ENCODE measurements at places on chromosomes 1 and 21.

DNA sequence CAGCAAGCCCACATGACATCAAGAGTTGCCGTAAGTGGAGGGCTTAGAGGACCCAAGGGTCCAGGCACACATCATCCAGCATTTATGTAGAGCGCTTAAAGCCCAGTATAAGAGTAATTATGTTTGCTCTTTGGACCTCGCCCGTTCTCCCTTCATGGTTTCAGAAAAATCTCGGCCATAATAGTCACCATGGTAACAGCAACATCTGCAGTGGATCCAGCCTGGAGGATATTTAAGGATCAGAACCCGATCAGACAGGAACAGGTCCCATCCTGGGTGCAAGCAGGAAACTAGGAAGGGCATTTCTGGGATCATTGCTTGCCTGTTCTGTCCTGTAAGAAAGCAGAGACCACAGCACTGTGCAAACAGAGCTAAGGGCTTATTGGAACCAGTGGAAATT lies 89.9 kb upstream of the KAZN start:
- DNase-seq, result no peak

DNA sequence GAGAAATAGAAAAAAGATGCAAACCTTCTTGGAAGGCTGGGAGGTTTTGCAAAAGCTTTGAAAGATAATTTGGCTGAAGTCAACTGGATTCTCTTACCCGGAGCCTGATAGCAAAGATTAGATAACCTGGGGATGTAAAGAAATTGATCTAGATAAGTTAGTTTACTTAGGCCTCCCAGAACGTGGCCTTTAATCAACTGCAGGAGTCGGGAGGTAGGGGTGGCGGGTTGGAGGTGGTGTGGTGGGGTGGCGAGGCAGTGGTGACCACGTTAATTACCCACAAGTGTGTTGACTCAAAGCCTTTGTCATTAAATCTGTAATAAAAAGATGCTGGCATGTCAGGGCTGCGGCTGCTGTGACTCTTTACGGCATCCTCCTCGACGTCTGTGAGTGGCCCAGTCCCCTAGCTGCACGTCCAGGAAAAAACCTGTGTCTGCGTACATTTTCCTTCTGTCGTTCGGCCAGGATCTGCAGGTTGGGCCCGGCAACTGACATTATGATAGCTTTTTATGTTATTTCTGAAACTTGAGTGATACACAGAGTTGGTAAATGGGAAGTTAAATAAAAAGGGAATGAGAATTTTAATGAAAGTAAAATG lies 51.1 kb upstream of the B3GALT2 start:
- DNase-seq, result no peak

DNA sequence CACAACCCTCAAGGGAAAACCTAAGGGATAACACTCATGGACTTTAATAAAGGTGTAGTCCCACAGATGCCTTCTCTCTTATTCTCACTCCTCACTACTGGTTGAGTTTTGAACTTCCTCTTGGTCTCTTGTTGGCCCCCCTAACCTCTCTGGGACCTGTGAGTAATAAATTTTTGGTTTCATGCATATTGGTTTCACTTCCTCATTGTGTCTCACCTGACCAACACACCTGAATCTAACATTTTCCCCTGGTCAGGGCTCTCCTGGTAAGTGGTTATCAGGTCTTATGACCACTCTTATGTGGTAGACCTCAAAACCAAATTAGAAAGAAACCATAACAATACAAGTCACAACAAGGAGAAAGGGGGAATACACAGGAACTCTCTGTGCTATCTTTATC lies 60.5 kb upstream of the PRMT6 start:
- DNase-seq, result no peak

DNA sequence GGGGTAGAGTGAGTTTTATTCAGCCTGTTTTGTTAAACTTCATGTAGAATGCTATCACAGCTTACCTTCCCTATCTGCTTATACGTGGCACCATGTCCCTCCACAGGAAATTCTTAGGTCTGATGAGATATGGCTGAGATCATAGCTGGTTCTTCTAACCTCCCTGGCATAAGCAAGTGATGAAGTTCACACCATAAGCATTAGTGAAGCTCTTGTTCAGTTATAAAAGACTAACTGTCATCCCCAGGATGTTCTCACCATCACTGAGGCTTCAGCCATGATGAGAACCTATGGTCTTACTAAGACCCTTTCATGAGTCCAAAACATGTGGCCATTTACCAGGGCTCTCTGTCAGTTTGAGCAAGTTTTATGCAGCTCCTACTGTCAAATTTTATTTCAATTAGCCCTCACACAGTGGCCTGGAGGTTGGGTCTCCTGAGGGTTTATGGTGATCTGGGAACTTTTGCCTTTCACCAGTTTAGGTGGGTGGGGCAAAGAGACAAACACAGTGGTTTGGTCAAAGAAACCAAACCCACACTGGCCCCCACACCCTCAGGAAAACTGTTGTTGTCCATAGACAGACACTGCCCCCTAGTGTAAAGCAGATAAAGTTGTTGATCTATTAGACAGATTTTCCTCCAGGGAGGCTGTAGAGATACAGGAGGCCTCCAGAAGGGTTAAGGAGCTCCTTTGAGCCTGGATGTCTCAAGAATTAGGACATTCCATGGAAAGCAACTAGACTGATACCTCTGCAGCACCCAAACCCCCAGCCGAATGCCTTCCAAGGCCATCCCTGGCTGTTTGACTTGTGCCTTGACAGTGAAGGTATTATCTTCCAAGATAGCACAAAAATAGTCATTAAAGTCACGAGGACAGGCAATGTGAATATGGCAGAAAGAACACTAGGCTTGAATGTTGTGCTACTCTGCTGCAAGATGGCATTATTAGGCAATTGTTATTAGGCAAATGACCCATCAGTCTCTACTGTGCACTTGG lies 5.0 kb downstream of the SLC22A15 start:
- no peak for DNase-seq

GRCh38 chr1:220219136-220219442 lies 53.2 kb downstream of the RAB3GAP2 start:
- DNase-seq, result no peak

- no peak for DNase-seq
These were observed 237.4 kb downstream of the LMX1A start for GRCh38 chr1:165119086-165119485.

- DNase-seq, result no peak
These were observed 101.4 kb downstream of the SYF2 start for GRCh38 chr1:25130895-25131294.

GRCh38 chr1:222788402-222789156 lies 26.3 kb upstream of the DISP1 start:
- no peak for DNase-seq

GRCh38 chr1:9473032-9473807 lies 66.0 kb upstream of the SLC25A33 start:
- no peak for DNase-seq

DNA sequence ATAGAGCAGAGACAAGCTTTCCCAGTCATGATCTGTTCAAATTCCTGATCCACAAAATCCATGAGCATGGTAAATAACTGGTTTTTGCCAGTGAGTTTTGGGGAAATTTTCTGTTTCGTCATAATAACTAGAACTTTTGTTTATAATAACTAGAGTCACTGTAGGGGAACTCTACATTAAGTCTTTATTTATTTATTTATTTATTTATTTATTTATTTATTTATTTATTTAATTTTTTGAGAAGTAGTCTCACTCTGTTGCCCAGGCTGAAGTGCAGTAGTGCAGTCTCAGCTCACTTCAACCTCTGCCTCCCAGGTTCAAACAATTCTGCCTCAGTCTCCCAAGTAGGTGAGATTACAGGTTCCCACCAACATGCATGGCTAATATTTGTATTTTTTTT lies 1106.8 kb downstream of the AMY1C start:
- no peak for DNase-seq

GRCh38 chr21:33109574-33110339 lies 39.8 kb downstream of the OLIG1 start:
- no peak for DNase-seq

- DNase-seq, result no peak
These were observed 89.0 kb downstream of the MACF1 start for GRCh38 chr1:39293375-39294070.

GRCh38 chr1:176897350-176898236 lies 266.9 kb downstream of the ASTN1 start:
- peak; percentile 17 for DNase-seq

GRCh38 chr1:8348777-8349472 lies 31.0 kb downstream of the SLC45A1 start:
- DNase-seq, result no peak

GRCh38 chr1:56068908-56069307 lies 510.5 kb downstream of the PLPP3 start:
- DNase-seq, result no peak

GRCh38 chr1:93078986-93079654 lies at the start of gene MTF2:
Gene MTF2 (plus strand): TSS chr1:93079283. CDS start chr1:93079527, 244 bp downstream.
- DNase-seq, result peak; percentile 92

- peak; percentile 1 for DNase-seq
These were observed 9.1 kb upstream of the LCE2D start for GRCh38 chr1:152654110-152654509.

GRCh38 chr1:16118706-16119105 lies 37.2 kb downstream of the EPHA2 start:
- no peak for DNase-seq

DNA sequence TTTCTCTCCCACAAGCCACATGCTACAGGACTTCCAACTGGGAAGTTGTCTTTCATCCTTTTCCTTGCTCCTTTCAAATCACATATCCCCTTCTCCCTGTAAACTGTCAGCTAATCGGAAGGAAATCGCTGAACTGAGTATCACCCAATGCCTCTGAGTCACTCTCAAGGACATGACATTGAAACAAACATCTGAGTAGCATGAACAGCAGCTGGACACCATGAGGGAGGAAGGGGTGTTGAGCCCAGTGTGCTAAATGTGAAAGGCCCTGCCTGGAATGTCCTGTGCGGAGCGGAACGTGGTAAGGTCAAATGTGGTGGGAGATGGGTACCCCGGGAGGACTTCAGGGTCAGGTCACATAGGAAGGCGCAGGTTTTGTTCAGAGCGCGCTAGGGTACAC lies at the start of gene OR2AJ1:
Gene OR2AJ1 (plus strand): TSS at position 22 of the 400 bp plus-strand sequence. CDS start 8,880 bp downstream, outside the sequence.
- no peak for DNase-seq

- DNase-seq, result no peak
These were observed 260.3 kb downstream of the GRIK3 start for GRCh38 chr1:36773827-36774541.

GRCh38 chr1:158037866-158038359 lies 44.5 kb downstream of the KIRREL1 start:
- DNase-seq, result peak; percentile 32

GRCh38 chr1:64909031-64909430 lies 57.3 kb downstream of the JAK1 start:
- no peak for DNase-seq

DNA sequence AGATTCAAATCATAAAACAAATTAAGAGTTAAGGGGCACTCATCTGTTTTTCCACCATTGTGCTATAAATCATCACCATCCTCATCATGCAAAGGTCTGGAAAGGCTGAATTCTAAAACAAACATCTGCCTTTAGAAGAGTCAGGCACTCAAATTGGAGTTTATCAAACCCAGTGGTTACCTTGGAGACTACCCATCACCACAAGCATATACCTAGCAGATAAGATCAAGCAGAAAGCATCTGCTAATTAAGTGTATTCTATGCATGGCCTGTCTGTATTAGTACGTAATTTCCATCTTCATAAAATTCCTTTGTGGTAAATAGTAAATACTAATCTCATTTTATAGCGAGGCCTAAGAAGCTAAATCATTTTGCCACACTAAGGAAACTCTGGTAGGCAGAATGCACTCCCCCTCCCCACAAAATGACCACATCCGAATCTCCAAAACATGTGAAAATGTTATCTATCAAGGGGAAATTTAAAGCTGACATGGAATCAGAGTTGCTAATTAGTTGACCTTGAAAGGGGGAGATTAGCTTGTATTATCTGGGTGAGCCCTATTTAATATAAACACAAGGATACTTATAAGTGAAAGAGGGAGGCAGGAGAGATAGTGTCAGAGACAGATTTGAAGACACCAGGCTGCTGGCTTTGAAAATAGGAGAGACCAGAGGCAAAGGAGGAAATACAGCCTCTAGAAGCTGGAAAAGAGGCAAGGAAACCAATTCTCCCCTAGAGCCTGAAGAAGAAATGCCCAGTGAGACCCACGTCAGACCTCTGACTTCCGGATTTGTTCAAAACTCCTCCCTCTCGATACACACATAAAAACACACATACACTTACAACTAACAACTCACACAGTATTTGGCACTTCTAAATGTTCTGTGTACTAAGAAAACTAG lies 23.2 kb downstream of the ARID4B start:
- DNase-seq, result no peak

DNA sequence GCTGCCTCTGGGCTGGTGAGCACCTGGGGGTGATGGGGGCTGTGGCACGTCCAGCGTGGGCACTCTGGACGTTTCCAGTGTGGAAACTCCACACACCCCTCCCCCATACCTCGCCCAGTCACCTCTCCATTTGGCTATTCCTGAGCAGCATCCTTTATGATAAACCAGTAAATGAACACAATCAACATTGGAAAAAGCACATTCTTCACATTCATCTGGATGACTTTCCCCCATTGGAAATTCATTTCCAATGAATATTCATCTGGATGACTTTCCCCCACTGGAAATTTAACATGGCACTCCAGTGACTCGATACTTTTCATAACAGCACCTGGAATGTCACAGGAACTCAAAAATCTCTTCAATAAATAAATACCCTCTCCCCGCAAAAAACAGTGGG lies 104.8 kb upstream of the KRTAP19-8 start:
- no peak for DNase-seq

- DNase-seq, result no peak
These were observed 27.8 kb downstream of the PLEKHA6 start for GRCh38 chr1:204331847-204332487.

DNA sequence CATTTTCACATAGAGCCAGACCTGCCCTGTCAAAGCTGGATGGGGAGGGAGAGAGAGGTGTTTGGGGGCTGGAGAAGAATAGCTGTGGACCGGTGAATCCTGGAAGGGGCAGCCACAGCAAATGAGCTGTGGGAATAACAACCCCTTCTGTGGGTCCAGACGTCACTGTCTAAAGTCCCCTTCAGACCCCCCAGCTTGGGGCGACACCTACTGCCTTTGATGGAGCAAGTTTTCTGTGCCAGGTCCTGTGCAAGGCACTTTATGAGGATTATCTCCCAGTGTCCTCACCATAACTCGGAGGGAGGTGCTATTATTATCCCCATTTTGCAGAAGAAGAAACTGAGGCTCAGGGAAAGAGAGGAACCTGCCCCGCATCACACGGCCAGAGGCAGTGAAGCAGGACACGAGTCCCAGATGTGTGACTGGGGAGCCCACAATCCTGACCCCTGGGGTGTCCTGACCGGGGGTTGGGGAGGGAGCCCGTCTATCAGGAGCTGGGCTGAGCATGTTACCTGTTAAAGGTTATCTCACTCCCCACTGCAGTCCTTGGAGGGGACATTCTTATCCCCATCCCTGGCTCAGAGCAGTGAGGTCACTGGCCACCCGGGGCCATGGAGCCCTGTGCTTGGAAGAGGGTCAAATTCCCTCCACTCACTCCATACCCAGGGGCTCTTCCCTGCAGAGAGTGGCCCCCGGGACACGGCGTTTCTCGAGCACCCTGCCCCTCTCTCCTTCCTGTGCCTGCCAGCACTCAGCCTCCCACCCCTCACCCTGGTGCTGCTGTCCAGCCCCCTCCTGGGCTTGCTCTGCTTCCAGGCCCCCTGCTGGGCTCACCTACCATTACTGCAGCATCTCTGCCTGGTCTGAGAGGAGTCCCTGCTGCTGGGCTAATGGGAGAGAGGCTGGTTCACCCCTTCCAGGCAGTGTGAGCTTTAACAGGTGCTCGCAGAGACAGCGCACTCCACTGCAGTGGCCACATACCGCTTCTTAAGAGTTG lies 132.9 kb downstream of the PTPRU start:
- no peak for DNase-seq

GRCh38 chr1:193417945-193418744 lies 231.7 kb upstream of the B3GALT2 start:
- DNase-seq, result no peak

- no peak for DNase-seq
These were observed 1844.7 kb downstream of the NCAM2 start for GRCh38 chr21:22842875-22843274.

- DNase-seq, result no peak
These were observed 34.8 kb downstream of the KCNQ4 start for GRCh38 chr1:40818264-40818961.

Measured in pulmonary artery endothelial cell (primary cell).